ENCODE measurements at places on chromosomes 1 and 21. TPM values are rescaled to one million over a fixed set of nuclear protein-coding genes. Genes with fewer than 3 reads are reported as not detected.

GRCh38 chr1:11473491-11474034 is 5.4 kb upstream of the DISP3 start:
- DNase-seq = no peak

- no peak for DNase-seq
These were observed 161.0 kb downstream of the DHRS3 start for GRCh38 chr1:12456979-12457378.

- DNase-seq = no peak
These were observed 932 bp downstream of the MAP10 start for GRCh38 chr1:232806186-232806510.

DNA sequence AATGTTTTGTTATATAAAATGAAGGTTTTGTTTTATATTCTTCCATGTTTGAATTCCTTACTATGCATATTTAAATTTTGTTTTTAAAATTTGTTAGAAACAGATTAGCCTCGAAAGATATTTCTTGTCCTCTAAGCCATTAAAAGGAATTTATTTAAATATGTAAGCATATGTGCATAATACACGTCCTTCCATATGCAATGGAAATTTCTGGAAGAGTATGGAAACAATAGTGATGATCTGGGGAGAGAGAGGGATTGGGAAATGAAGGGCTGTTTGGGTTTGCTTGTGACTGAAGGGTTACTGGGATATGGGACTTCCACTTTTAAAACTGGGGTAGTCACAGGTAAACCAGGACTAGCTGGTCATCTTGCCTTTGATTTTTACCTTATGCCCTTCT is 21.1 kb downstream of the ECHDC2 start:
- DNase-seq = no peak

DNA sequence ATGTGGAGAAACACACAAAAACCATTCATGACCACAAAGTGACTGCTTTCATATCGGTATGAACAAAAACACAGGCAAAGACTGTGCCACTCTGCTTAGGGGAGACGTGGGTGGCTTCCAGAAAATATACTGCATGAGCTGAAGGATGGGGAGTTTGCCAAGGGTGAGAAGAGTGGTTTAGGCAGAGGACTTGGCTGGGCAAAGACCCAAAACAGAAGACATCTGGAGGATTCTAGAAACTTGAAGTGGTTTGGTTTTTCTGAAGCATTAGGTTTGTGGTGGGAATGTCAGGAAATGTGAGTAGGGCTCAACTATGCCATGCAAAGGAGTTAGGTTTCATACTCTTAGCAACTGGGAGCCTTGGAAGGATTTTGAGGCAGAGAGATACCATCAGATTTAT is 26.6 kb upstream of the DNM3 start:
- no peak for DNase-seq

The ACTA1 gene
- not detected for total RNA-seq

The CDC7 gene
- 2.7 TPM for total RNA-seq

All from glomerular endothelial cell (primary cell).